ENCODE measurements at places on chromosomes 7 and 10. TPM values are rescaled to one million over a fixed set of nuclear protein-coding genes. Genes with fewer than 3 reads are reported as not detected.

Gene COMMD3
- 37.1 TPM for total RNA-seq

Gene ATOH7
- total RNA-seq: not detected

Gene SMO
- 5.0 TPM for total RNA-seq

- DNase-seq: no peak
Observed at GRCh38 chr7:91249506-91250233, 14.6 kb upstream of the FZD1 start.

Gene BAIAP2L1
- 0.04 TPM for total RNA-seq

DNA sequence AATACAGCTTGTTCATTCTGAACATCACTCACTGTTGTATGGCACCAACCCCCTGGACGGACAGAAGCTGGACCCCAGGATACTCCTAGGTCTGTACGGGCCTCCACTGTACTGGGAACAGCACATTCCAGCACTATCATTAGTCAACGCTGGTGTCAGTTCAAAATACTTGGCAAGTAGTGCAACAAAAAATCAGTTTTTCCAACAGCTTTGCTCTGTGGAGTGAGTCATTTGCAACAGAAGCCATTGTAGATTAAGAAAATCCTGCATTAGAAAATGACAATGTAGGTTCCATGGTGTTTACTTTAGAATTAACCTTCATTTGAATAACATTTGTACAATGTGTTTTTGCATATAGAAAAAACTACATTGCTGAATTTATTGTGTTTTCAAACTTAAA, 266.6 kb downstream of the HDAC9 start:
- no peak for DNase-seq

DNA sequence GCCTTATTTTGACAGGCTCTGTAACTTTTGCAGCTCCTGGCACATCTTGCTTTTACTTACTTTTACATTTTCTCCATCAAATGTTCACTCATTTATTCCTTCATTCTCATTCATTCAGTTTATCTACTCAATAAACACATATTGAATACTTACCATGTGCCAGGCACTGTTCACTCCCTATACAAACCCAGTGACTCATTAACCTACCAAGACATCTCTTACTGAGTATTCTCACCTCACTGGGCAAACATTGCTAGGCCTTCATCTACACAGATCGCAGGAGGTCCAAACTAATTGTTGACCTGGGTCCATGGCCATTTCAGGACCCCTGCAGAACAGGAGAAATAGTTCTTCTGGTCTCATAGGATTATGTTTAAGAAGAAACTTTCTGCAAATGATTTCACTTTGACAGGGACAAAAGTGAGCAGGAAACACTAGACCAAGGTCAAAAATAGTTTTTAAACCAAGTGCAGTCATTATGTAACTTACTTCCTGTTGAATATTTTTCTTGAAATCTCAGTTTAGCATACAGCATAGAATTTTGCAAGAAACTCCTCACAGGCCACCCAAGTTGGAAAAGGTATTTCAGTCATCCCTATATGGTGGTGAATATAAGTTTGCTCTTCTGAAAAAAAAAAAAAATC, 17.6 kb downstream of the SLC26A4 start:
- DNase-seq: no peak

- no peak for DNase-seq
Observed at GRCh38 chr7:35289376-35289775, 35.5 kb upstream of the TBX20 start.

Gene FRAT2
- total RNA-seq: 11.9 TPM

Gene KCP
- total RNA-seq: 0.04 TPM

Gene RAPGEF5
- 106 TPM for total RNA-seq

GRCh38 chr10:125151553-125152449, 8.6 kb downstream of the CTBP2 start:
- no peak for DNase-seq

GRCh38 chr10:86801995-86802394, 45.6 kb downstream of the BMPR1A start:
- no peak for DNase-seq

DNA sequence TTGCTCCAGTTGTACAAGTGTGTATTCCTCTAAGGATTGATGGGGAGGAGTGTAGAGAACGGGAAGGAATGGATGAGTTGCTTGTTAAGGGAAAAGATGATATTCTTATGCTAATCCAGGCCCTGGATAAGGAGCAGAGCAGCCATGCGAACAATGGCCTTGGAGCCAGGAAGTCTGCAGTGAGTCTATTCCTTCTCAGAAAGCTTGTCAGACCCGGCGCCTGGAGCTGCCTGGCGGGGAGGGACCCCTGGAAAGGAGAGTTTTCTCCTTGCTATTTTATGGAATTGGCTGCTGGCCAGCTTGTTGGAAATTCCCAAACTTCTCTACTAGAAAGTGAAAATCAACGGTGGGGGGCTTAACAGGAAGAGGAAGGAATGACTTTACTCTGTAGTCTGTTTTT, 89.1 kb downstream of the MMRN2 start:
- peak; percentile 87 for DNase-seq

DNA sequence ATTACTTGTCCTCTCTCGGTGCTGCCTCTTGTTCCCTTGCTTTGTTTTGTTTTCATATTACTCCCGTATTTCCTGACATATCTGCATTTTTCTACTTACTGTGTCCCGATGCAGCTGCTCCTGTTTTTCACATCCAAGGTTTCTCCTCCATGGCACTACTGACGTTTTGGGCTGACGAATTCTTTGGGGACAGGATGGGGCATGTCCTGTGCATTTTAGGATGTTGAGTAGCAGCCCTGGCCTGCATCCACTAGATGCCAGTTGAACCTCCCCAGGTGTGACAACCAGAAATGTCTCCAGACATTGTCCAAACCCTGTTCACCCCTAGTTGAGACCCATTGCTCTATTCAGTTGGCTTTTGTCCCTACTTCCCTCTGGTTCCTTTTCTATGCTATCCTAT, 12.4 kb downstream of the ZNF789 start:
- DNase-seq: no peak

Gene GFRA1
- 2.1 TPM for total RNA-seq

Gene PNLIPRP1
- not detected for total RNA-seq

Gene ECHDC3
- total RNA-seq: 4.2 TPM

- no peak for DNase-seq
Observed at GRCh38 chr7:37706804-37707203, 23.2 kb downstream of the GPR141 start.

Gene CHCHD1
- 31.3 TPM for total RNA-seq

GRCh38 chr7:7688310-7688709, 30.1 kb downstream of the RPA3 start:
- no peak for DNase-seq

Gene SERPINE1
- 2,165 TPM for total RNA-seq

Gene LRRC18
- not detected for total RNA-seq
